Pancreas (tissue), 10 donors: ENCODE measurements at places on chromosomes 6 and 20.

DNA sequence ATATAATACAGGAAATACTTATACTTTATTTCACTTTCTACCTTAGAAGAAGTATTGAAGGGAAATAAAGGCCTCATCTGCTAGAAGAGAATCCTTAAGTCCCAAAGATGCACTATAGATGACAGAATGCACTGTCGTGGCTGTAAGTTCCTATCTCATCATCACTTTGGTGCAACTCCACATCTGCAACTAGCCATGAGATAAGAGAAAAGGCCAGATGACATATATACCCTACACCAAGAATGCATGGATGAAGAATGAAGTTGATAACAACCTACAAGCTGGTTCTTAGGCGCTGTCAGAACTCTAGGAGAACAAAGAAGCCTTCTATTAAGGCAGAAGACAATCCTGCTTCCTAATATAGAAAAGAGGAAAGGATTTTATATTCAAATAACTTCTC is 11.6 kb upstream of the PLN start:
- DNase-seq = no peak

DNA sequence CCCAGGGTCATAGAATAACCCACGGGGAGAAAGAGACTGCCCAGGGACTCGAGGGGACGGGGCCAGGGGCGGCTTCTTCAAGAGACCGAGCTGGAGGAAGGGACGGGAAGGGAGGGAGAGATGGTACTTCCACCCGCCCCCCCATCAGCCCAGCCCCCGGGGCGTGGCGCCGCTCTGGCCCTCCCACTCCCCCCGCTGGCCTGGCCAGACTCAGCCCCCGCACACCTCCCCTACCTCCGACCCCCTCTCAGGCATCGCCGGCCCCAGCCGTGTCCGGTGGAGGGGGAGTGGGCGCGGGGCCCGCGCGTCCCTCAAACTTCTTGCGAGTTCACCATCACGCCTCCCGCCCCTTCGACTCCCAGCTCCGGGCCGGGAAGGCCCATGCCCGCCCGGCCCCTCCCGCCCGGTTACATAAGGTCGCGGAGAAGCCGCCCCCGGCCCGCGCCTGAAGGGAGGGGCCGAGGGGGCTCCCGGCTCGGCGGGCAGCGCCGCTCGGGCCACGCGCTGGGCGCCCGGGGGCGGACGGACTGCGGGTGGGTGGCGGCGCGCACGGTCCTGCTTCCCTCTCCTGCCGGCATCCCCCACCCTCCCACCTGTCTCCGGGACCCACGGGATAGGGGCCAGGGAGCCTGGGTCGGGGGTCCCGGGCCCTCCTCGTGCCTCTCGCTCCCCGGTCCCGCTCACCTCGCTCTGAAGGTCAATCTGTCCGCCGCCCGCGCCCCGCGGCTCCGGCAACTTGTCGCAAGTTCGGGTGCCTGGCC is 562 bp downstream of the TFEB start:
- no peak for DNase-seq

- DNase-seq = no peak
Observed at GRCh38 chr6:88380083-88380482, 213.9 kb upstream of the CNR1 start.

GRCh38 chr20:26167499-26167898 is 470.8 kb upstream of the ZNF337 start:
- DNase-seq = no peak

- DNase-seq = no peak
Observed at GRCh38 chr6:170254315-170255213, 36.3 kb downstream of the DLL1 start.

GRCh38 chr20:41242807-41243206 is 74.7 kb downstream of the ZHX3 start:
- no peak for DNase-seq

DNA sequence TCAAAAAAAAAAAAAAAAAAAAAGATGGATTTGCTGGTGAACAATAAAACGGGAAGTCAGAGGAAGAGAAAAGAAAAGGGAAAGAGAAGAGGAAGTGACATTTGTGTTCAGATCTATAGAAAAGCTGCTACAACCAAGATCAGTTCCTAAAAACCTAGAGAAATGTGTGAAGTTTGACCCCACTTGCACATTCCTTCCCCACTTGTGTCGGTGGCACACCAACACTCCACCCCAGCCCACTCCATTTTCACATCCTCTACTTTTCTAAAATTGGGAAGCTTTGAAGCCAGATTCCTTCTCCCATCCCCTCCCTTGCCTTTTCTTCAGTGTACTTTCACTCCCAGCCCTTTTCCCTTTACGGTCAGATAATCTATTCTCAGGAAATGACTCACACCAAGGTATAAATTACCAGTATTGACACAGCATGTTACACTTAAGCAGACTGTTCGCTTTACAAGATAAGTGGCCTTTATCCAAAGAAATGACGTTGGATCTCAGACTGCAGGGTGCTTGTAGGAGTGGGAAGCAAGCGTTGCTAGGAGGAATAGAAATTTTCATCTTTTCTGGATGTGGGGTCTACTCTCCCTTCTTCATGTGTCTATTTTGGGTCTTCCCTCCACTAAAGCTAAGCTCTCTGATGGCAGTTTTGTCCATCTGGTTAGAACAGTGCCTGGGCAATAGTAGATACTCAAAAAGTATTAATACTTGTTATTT is 92.5 kb upstream of the ADGRF1 start:
- DNase-seq = no peak

- no peak for DNase-seq
Observed at GRCh38 chr20:38866265-38867061, 59.8 kb upstream of the FAM83D start.

GRCh38 chr20:15248618-15249395 is 911.4 kb upstream of the FLRT3 start:
- no peak for DNase-seq

GRCh38 chr6:7502743-7503142 is 38.7 kb upstream of the DSP start:
- DNase-seq = no peak

GRCh38 chr6:78935553-78935952 is 68.2 kb downstream of the IRAK1BP1 start:
- no peak for DNase-seq

GRCh38 chr6:98777762-98778161 is 56.6 kb upstream of the POU3F2 start:
- DNase-seq = no peak

GRCh38 chr20:4040283-4041179 is 25.2 kb upstream of the RNF24 start:
- peak; percentile 26 for DNase-seq

DNA sequence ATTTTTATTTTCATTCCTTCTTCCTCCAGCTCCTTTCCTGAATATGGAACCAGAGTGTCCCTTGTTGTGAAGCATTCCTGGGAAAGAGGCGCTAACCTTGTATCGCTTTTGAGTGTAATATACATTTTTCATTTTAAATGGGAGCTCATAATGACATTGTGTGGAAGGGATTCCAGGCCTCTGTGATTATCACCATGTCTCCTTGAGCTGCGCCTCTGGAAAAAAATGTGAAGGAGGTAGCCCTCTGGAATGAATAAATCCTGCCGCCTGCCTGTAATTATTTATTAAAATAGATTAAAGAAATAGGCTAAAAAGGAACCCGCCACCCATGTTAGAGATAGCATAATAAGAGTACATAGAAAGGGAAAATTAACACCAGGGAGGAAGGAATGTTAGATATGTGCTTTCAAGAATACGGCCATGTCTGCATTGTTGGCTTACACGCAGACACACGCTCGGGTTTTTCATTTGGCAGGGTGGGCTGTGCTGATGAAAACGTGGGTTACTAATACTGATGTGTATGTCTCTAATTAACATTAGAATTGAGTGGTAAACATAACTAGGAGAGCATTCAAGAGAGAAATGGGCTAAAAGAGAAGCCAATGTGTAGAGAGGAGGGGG is 138.5 kb downstream of the LINC00237 start:
- no peak for DNase-seq

- DNase-seq = no peak
Observed at GRCh38 chr6:80469977-80470376, 363.5 kb downstream of the BCKDHB start.

GRCh38 chr6:136347847-136348246 is 58.2 kb upstream of the BCLAF1 start:
- no peak for DNase-seq

GRCh38 chr6:6315660-6316059 is 4.8 kb downstream of the F13A1 start:
- DNase-seq = peak; percentile 17

- DNase-seq = no peak
Observed at GRCh38 chr20:24776755-24777271, 172.3 kb upstream of the CST7 start.

DNA sequence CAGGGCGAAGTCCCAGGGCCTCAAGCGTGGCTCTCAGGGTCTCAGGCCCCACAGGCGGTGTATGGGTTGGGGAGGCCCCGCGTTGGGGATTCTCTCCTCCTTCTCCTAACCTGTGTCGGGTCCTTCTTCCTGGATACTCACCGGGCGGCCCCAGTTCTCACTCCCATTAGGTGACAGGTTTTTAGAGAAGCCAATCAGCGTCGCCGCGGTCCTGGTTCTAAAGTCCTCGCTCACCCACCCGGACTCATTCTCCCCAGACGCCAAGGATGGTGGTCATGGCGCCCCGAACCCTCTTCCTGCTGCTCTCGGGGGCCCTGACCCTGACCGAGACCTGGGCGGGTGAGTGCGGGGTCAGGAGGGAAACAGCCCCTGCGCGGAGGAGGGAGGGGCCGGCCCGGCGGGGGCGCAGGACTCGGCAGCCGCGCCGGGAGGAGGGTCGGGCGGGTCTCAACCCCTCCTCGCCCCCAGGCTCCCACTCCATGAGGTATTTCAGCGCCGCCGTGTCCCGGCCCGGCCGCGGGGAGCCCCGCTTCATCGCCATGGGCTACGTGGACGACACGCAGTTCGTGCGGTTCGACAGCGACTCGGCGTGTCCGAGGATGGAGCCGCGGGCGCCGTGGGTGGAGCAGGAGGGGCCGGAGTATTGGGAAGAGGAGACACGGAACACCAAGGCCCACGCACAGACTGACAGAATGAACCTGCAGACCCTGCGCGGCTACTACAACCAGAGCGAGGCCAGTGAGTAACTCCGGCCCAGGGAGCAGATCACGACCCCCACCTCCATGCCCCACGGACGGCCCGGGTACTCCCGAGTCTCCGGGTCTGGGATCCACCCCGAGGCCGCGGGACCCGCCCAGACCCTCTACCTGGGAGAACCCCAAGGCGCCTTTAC is at the start of gene HLA-G:
Gene HLA-G, plus strand, starts transcription at position 247 of the 892 bp plus-strand sequence. Its CDS starts 20 bp downstream, at position 267.
- no peak for DNase-seq

DNA sequence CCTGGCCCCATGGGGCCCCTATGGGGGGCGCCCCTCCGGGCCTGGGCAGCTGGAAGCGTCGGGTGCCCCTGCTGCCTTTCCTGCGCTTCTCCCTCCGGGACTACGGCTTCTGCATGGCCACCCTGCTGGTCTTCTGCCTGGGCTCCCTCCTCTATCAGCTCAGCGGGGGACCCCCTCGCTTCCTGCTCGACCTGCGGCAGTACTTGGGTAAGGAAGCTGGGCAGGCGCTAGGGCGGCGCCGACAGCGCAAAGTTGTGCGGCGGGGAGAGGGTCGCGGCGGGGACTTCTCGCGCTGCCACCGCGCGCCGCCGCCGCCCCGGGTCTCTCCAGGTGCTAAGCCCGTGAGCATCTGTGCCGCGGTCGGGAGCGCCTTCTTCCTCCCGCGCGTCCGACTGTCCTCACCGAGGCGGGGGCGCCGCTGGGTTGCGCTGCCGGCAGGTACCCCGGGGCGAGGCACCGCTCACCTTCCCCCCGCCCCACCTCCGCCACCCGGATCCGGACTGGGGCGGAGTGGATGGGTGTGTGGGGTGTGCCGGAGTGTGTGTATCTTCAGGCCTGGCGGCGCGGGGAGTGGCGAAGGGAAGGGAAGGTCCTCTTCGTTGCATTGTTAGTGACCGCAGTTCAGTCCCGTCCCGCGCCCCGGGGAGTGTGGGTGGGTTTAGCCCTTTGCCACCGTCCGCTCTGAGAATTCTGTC is 788 bp downstream of the UST start:
- peak; percentile 60 for DNase-seq

- no peak for DNase-seq
Observed at GRCh38 chr6:108874470-108875160, 26.4 kb downstream of the ARMC2 start.

GRCh38 chr6:37906121-37906520 is 86.6 kb downstream of the ZFAND3 start:
- no peak for DNase-seq

DNA sequence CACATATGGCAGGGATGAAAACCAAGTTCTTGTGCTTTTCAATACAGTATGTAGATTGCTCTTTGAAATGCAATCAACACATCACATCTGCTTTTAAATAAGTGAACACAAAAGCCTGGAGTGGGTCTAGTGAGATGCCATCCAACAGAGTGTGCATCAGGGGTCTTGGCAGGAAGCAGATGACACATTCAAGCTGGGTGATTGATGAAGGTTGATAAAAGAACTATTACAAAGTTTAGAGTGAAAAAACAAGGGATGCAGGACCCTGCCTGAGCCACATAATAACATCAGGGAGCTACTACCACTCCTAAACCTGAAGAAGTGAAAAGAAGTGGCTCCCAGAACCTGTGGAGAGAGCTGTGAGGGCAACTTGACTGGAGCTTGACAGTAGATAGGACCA is 16.6 kb upstream of the PLCB1 start:
- no peak for DNase-seq

- DNase-seq = no peak
Observed at GRCh38 chr6:157563611-157564284, 182.8 kb downstream of the ZDHHC14 start.

- no peak for DNase-seq
Observed at GRCh38 chr20:59937150-59937549, 3.0 kb downstream of the PPP1R3D start.

DNA sequence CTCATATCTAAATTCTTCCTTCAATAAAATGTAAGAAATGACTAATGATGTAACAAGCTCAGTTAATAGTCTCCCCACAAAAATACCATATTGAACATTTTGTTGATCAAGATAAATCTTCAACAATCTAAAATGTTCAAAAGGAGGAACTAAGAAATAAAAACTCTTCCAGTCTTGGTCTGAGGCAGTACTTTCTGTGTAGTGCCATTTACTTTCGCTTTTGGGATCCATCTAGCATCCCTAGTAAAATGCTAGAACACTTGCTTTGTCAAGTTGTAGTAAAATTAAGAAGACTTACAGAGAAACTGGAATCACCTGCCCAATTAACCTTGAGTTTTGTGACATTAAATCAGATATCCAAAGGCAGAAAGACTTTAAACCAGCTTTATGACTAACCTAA is 246.4 kb downstream of the KHDRBS2 start:
- DNase-seq = no peak

DNA sequence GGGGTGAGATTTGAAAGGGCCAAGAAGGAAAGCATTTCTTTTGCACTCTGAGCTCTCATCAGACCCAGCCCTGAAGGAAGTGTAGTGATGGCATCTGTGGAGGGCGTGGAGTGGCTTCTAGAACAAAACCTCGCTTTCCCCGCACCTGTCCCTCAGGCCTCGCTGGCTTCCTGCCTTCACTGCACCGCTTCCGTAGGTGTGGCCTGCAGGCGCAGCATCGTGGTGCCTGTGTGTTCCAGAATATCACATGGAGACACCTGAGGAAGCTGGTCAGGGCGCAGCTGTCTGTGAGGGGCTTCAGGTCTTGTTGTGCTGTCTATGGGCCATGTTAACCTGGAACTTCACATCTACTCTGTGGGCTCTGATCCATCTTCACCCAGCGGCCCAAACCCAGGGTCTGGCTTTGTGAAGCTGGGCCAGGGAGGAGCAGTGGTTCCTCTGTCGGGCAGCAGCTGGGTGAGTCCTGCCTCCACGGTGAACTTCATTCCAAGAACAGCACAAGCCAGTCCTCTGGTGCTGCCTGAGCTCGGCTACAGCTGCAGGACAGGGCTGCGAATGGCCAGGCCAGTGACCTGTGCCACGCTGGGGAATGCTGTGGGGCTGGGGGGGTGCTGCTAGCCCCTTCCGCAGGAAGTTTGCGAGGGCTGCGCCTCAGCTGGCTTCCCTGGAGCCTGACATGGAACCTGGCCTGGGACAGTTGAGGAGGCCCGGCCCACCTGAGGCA is 40.9 kb downstream of the DSTN start:
- DNase-seq = peak; percentile 86

- DNase-seq = no peak
Observed at GRCh38 chr20:37901654-37902503, 1.0 kb upstream of the VSTM2L start.
